ENCODE measurements at places on chromosomes 2 and 18.

DNA sequence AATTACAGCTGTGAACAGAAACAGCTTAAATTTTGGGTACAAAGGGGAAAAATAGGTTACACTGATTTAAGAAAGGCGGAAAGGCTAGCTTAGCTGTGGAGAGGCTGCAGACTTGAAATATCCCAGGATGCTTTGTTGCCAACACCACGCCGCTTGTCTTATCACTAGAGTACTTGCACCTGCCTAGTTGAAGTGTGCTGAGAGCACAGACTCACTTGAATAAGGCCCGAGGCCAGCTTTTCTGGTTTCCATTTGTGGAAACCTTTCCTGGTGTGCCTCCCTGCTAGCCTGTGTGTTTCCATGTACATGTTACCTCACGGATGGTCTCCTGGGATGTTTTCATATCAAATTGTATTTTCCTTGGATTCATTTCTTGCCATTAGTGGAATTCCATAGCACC lies 3.2 kb downstream of the CABLES1 start:
- DNase-seq: no peak

GRCh38 chr2:214808981-214809750 lies at the start of gene BARD1:
TSS of gene BARD1 (minus strand) at chr2:214809683. CDS start at chr2:214809569, 114 bp downstream.
- peak; percentile 53 for DNase-seq

GRCh38 chr2:157685572-157685971 lies 56.9 kb upstream of the ACVR1C start:
- DNase-seq: no peak

GRCh38 chr2:7646661-7647060 lies 729.4 kb downstream of the RNF144A start:
- no peak for DNase-seq

- no peak for DNase-seq
Observed at GRCh38 chr2:238874330-238875050, 26.6 kb downstream of the TWIST2 start.

DNA sequence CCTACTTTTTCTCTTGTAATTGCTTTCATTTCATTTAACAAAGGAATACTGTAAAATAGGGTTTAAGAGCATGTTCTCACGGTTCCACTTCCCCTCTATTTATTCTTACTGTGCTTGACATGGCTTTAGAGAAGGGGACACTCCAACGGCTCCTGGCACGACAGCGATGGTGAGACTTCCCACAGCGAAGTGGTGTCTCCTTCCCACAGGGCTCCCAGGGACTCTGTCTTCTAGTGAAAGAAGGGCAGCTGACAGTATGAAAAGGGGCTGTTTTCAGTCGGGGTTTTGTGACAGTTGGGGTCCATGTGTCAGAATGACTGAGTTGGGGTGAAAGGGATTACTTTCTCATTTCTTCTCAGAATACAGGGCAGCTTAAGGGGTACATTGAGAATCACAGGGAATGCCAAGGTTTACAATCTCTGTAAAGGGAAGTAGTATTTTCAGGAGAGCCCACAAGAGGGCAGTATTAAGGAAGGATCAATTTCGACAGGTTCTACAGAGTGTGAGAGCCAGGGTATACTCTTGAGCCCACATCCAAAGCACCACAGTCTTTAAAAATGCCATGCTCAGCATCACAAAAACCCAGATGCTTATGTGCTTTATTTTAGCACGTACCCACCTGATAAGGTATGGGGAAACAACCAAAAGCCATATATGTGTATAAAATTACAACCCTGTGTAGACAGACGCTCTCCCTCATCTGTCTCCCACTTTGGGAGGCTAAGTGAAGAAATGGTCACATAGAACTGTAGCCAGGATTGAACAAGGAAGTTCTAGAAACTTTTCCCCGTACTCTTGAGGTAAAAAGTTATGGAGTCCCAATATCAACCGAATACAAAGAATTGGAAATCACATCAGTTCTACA lies 31.3 kb upstream of the RAPGEF4 start:
- DNase-seq: no peak

DNA sequence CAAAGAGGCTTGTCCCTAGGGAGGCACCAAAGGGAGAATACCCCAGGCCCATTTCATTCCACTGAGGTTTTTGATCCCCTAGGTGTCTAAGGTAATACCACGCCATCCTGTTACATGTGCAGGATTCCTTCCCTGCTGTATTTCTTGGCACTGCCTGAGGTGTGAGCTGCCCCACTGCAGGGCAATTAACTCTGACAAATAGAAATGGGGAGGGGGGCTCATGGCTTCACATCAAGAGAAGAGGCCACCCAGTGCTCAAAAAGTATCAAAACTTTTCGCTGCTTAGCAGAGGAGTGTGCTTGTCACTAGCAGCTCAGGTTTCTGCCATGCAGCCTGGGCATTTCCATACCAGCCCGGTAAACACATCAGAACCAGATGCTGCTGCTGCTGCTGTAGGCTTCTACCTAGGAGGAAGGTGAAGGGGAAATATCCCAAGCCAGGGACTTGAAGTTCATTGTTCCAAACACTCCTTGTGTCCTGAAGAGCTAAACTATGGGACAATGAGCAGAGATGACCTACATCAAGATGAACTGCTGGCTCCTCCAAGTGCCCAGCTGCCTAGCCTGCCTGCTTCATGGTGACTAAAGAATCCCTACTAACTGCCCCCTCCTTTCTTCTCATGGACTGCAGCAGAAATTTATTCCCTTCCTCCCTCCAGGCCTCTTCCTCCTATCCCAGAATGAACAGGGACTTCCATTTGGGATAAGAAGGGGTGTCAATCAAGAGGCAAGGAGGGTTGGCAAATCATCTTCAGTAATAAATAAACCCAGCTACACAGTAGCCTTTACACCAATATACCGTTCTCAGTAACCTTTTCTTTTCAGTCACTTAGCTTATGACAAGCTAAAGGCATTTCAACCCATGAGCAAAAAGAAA lies 16.4 kb downstream of the POU3F3 start:
- no peak for DNase-seq

- DNase-seq: no peak
Observed at GRCh38 chr2:216950547-216950946, 90.7 kb upstream of the TNP1 start.

DNA sequence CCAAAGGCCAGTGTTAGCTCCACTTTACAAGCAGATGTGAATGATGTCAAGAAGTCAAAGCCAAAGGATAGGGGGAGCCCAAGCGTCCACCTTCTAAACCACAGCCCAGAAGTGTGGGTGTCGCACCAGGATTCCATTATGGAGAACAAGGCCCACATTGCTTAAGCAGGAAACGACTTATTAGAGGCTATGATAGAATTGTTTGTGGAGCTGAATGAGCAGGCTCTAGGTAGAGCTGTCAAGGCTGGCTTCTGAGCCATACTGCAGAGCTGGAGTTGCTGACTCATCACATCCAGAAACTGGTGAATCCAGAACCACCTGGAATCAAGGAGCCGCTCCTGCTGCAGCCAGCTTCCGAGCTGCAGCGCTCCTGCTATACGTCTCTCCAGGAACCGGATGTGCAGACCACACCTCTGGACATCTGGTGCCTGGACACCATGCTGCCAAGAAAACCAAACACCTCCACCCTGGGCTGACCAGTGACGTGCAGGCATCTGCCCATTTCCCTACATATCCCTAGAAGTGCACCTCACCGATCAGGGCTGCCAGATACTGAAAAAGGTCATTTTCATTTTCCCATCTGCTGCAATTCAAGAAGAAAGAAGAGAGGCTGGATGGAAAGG lies 6.2 kb upstream of the TWIST2 start:
- no peak for DNase-seq

- no peak for DNase-seq
Observed at GRCh38 chr2:60116161-60116875, 437.1 kb downstream of the BCL11A start.

DNA sequence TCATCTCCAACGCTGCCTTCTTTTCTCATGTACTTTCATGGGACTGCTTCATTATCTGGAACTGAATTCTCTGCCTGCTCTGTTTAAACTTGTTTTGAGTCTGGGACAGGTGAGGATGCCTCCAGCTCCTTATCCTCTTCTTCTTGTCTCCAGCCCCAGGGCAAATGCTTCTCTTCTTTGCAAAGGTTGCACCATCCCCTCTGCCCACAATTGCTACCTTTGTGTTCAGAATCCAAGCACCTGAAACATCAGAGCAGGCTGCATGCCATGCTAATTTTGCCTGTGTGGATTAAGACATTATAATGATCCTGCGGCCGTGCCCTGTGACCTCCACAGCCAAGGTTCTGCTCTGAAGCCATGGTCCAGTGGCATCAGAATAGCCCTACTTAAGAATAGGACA lies 309.5 kb downstream of the EPHA4 start:
- no peak for DNase-seq

DNA sequence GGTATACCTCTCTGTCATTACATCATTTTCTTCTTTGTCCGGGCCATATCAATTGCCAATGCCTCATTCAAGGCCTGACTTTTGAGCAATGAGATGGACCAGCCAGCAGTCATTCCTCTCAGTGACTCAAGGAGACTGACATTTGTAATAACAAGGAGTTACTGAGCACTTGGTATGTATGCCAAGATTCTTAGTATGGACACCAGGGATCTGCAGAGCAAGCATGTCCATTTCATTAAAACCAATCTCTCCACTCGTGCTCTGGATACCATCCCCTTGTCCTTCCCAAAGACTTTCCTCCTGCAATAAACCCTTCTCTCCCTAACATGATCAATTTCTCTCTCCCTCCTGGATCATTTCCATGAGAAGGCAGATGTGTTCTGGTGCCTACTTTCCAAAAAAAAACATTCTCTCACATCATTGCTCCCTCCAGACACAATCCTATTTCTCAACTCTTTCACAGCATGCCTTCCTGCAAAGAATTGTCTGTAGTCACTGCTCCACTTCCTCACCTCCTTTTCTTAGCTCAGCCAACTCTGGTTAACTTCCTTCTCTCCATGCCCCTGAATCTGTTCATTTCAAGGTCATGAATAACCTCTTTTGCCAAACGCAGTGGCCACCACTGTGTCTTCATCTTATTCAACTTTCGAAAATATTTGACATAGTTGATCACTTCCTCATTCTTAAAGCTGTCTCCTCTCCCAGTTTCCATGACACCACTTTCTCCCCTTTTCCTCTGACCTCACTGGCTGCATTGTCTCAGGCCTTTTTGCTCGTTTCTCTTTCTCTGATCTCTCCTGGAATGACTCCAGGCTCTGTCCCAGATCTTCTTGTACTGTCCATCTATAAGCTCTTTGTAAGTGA lies 102.8 kb upstream of the CYP1B1 start:
- peak; percentile 3 for DNase-seq

GRCh38 chr2:45902781-45903375 lies 251.4 kb downstream of the PRKCE start:
- no peak for DNase-seq

GRCh38 chr2:136023416-136023815 lies 38.0 kb upstream of the DARS1 start:
- DNase-seq: no peak

DNA sequence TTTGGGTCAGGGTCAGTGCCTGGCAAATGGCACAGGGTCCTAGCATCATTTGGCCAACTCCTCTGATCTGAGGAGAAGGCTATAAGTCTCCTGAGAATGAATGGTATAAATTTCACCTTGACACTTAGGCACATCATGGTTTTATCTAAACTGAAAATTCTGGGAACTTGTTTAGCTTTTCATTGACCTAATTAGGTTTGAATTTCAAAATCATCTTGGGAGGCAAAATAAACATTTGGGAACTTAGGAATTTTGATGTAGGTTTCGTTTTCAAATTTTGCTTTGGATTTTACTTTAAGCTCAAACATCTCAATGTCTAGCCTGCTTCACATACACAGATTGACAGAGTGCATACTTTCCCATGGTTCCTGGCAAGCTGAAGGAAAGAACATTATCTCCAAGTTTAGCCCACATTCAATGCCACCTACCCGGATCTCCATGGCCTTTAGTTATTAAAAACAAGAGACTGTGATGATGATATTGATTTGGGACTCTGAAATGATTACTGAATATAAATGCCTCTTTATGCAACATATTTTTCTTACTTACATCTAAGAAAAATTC lies 44.5 kb downstream of the MYOM1 start:
- DNase-seq: no peak

GRCh38 chr2:209496586-209496982 lies 72.7 kb downstream of the MAP2 start:
- no peak for DNase-seq

GRCh38 chr18:68484241-68484640 lies 230.7 kb downstream of the TMX3 start:
- no peak for DNase-seq

GRCh38 chr18:40987581-40987980 lies 967.5 kb upstream of the PIK3C3 start:
- no peak for DNase-seq

DNA sequence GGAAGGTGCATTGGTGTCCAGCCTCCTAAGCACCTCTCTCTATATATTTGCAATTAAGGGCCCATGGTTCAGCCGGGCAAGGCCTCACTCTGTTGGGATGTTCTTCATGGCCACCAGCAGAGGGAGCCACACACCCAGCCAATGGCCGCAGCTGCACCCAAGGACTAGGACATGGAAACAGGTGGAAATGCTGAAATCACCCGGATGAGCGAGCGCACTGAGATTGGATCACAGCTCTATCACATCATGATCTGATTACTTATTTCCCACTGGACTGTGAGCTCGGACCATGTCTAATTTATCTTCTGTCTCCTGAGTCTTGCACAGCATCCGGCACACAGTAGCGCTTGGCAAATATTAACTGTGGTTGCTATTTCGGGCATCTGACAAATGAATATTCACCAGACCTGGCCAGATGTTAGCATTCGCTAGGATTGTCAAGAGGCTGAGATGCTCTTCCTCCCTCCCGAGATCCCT lies 31.2 kb downstream of the KIF3C start:
- DNase-seq: peak; percentile 71

GRCh38 chr2:9423922-9424272 lies 443 bp downstream of the CPSF3 start:
- no peak for DNase-seq

GRCh38 chr2:146037334-146037870 lies 1517.5 kb upstream of the ZEB2 start:
- no peak for DNase-seq

- no peak for DNase-seq
Observed at GRCh38 chr2:21866316-21866715, 742.5 kb downstream of the TDRD15 start.

DNA sequence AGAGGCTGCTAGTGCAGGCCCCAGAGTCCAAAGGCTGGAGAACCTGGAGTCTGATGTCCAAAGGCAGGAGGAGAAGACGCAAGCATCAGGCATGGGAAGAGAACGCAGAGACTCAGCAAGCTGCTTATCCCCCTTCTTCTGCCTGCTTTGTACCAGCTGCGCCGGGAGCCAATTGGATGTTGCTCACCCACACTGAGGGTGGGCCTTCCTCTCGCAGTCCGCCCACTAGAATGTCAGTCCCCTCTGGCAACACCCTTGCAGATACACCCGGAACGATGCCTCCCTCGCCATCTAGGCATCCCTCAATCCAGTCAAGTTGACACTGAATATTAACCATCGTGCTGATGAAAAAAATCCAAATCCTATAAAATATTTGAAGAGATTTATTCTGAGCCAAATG lies 141.6 kb downstream of the TWIST2 start:
- no peak for DNase-seq

DNA sequence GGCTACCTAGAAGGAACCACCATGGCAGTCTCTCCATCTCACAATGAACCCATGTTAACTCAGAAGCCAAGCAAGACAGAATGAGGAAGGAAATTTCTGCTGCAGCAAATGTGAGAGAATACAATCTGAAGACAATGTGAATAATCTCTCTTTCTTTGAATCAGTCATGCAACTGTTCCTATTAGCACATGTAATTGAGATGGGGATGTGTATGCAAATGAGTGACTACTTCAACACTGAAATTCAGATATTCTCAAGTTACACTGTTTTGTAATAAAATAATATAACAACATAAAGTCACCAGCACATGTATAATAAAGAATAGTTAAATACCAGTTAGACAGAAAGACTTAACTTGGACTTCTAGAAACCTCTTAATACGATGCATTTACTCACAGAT lies 1200.6 kb upstream of the PIK3C3 start:
- DNase-seq: no peak

- no peak for DNase-seq
Observed at GRCh38 chr18:42941860-42942259, 173.6 kb downstream of the RIT2 start.
